ENCODE measurements at places on chromosomes 4 and X.

- DNase-seq = no peak
Measured at GRCh38 chrX:16018291-16018690, 105.1 kb upstream of the GRPR start.

DNA sequence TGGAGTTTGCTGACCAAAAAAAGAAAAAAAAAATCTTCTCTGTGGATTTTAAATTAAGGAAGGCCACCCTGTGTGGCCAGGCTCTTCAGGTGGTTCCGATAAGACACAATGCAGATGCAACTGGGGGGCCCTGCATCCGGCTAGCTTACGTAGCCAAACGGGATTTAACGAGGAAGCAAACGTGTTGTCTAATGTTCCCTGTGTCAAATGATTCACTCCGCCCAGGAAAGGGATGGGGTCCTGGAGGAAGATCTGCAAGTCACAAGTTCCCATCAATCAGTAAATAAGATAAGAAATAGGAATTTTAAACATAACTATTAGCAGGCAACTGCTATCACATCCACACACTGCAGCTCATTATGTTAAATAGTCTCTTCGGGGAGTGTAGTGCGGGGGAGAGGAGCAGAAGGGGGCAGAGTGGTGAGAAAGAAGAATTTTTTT is 216.4 kb upstream of the GYPA start:
- no peak for DNase-seq

DNA sequence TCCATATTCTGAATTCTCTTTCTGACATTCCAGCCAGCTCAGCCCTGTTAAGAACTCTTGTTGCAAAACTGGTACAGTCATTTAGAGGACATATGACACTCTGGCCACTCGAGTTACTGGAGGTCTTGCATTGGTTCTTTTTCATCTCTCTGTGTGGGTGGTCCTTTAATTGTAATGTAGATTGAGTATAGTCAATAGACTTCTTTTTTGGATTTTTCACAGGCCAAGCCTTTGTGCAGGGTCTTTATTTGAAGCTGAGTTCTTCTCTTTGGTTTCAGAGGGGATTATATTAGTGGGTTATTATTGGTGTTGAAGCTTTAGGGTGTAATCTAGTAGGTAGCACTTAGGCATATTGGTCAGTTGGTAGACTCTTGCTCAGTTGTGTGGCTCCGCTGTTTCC is 118.0 kb upstream of the GIMD1 start:
- DNase-seq = no peak

DNA sequence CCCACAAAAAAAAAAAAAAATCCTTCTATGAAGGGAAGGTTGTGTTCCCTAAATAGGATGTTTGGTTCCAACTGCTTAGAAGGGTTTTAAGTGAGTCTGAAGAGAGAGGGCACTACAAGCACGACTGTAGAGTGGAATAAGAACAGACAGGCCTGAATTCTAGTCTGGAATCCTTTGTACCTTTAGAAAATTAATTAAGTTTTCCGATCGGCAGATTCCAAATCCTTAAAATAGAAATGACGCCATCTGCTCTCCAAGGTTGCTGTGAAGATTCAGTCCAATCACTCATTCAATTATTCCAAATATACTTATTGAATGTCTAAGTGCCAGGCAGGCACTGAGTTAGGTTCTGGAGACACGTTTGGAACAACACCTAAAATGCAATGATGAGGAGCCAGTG is 3.8 kb downstream of the HS3ST1 start:
- no peak for DNase-seq

GRCh38 chrX:45154462-45154861 is 46.2 kb downstream of the DIPK2B start:
- no peak for DNase-seq

DNA sequence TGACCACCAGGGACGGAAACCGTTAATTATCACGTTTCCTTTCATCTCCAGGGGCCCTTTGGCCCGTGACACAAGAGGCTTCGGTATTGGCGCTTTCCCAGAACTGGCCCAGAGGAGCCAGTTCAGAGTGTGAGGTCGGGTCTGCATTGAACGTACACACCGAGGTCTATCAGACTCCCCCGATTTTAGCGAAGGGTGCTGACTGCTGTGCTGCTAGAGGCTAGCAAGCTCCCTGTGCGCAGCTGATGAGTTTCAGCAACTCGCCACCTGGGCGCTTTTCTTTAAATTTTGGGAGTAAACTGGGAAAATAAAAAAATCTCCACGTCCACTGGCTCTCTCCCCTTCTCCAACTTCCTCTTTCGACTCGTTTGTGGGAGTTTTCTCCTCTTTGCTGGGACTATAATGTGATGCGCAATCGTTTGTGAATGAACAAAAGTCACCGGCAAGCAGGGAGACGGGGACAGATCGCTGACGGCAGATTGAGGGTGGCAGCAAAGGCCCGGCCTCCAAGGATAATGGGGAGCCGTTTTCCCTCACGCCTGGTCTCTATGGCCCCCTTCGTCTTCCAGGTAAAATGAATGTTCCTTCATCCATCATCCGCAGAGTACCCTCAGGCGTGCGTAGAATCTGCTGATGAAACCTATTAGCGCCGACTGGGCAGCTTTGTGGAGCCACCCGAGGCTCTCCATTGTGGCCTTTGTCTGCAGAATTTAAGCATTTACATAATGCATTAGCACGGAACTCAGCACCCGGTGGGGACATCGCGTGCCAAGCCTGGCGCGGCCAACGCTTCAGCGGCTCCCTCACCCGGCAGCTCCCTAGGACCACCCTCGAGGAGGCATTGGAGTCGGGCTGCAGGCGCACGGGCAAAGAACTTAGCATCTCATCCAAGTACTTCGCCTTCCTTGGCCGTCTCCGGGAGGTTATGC is 1.6 kb upstream of the LRAT start:
- no peak for DNase-seq

DNA sequence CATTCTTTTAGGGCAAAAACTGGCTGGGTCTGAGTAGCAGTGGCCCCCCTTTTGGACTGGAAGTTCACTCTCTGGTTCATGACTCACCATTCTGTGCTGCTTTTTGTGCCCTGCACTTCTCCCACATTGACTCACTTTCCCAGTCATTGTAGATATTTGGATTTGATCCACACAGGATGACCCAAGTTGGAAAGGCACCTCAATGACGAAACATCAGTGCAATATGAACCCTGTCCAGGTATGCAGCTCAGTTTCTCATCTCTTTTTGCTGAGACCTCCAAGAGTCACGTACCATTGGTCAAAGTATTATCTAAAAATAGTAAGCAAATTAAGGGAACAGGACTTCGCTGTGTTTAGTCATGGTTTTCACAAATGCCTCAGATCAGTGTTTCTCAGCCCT is 92.7 kb downstream of the CBLL2 start:
- no peak for DNase-seq

DNA sequence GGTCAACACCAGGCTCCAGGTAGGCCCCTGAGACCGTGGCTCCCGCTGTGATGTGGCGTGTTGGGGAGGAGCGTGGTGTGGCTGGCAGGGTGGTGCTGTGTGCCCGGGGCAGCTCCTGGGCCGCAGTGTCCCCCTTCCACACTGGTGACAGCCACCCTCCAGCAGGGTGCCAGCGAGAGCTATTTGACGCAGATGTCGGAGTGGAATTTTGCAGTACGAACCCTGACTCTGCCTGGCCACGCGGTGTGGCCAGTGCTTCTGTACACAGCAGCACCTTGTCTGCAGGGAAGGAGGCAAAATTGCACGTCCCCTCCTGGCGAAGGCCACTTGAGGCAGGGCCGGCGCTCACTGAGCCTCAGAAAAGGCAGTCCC is 53.2 kb downstream of the CPZ start:
- DNase-seq = no peak

DNA sequence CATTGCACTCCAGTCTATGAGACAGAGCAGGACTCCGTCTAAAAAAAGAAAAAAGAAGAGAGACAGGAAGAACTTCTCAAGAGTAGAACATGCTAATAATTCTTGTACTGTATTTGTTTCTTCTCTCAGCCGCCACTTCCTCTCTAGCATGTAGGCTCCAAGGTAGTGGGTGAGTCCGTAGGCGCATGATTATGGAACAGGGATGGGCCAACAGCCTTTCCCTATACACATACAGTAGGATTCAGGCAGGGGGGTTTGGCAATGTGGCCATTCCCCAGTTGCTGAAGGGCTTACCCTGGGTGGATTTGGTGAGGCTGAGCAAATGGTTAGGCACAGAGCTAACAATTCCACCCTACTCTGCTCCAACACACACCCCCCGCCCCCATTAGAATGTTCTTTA is 35.0 kb upstream of the APLN start:
- DNase-seq = no peak

- DNase-seq = no peak
Measured at GRCh38 chrX:110006821-110007375, 4.0 kb downstream of the TMEM164 start.

- DNase-seq = no peak
Measured at GRCh38 chr4:52612341-52612740, 46.8 kb downstream of the USP46 start.

All from KG1 (cell line).